ENCODE measurements at places on chromosomes 6 and 20.

GRCh38 chr20:38066969-38067716, 33.6 kb downstream of the RPRD1B start:
- no peak for DNase-seq

GRCh38 chr20:57392512-57393271, 1.5 kb downstream of the RBM38 start:
- DNase-seq = no peak

DNA sequence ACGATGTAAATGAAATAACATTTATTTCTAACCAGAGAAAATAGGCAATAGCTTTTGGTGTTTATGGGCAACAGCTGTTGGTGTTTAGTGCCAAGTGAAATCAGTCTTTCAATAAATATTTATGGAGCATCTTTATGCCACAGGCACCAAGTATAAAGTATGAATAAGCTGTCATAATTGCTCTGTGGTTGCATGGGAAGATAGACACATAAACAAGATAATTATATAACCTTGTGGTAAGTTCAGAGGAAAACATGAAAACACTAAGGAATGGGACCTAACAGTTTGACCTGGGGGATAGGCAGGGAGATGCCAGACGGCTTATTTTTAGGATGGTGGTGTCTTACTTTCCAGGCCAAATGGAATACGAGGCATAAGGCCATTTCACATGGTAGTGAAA, 110.9 kb downstream of the GFRAL start:
- no peak for DNase-seq

DNA sequence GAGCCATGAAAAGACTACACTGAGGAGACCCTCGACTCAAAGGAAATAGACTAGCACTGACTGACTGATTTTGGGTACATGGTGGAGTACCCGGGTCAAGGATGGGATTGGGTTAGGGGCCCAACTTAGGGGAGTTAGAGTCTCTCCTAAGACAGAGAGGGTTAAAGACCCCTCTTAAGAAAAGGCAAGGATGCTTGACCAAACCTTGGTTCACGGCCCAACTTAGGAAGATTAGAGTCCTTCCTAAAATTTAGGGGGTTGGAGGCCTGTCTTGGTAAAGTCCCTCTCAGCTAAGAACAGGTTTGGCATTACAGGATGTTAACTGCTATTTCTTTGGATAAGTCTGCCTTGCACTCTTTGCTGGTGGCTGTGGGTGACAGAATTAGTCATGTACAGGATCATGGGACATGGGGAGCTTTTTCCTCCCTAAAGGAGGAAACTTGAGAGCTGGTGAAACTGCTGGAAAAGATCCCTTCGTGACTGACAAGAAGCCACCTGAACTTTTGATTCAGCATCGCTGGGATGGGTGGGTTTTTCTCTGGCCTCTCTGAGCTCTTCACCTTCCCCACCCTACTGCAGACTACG, 12.3 kb upstream of the SLC22A16 start:
- no peak for DNase-seq

- no peak for DNase-seq
Measured at GRCh38 chr20:61674688-61675087, 391.0 kb downstream of the TAF4 start.

DNA sequence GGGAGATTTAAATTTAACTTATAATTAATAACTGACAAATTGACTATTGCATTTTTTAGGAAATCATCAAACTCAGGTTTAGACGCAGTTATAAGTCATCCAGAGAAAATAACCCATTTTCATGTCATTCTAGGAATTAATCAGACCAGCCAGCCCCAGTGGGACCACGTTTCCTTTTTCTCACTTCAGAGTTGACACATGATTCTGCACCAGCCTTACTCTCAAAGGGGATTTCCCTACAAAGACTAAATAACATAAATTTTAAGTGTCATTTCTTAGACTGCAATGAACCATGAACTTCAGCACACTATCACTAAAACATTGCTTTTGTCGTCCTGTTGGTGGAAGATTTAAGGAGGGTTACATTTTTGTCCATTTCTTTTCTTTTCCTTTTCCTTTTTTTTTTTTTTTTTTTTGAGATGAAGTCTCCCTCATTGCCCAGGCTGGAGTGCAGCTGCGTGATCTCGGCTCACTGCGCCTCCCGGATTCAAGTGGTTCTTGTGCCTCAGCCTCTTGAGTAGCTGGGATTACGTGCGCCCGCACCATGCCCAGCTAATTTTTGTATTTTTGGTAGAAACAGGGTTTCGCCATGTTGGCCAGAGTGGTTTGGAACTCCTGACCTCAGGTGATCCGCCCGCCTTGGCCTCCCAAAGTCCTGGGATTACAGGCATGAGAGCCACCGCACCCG, 3.6 kb downstream of the IPCEF1 start:
- no peak for DNase-seq

DNA sequence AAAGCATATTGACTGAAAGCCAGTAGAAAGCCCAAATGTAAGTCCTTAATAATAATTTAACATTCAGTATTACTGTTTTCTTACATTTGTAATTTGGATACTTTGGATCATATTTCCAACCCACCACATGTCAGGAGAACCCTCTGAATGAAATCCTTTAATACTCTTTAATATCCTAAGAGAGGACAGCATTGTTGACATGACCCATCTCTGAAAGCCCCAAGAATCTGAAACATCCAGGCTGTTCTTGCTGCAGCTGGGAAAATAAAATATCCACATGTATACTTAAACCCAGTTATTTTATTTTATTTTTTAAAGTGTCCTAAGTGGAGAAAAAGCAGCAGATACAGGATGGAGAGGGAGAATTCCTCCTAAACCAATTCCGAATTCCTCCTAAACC, 130.8 kb upstream of the RIPOR2 start:
- DNase-seq = no peak
